CD4-positive, alpha-beta T cell (primary cell): ENCODE measurements at places on chromosomes 13 and 19.

DNA sequence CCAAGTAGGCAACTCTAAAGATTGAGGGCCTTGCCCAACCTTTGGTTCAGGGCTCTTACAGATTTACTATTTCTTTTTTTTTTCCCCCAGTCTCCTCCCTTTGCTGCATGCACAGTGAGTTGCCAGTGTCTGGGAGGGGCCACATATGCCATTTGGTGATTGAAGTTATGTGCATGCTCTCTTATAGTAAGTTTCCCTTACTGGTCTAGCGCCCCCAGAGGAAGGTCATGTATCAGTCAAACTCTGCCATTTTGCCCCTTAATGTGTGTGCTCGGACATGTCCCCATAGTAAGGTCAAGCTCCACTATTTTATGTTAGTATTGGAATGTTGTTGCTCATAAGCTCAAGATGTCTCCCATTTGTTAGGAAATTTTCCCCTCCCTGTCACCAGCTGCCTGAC lies 1138.0 kb upstream of the SLC10A2 start:
- no peak for DNase-seq

DNA sequence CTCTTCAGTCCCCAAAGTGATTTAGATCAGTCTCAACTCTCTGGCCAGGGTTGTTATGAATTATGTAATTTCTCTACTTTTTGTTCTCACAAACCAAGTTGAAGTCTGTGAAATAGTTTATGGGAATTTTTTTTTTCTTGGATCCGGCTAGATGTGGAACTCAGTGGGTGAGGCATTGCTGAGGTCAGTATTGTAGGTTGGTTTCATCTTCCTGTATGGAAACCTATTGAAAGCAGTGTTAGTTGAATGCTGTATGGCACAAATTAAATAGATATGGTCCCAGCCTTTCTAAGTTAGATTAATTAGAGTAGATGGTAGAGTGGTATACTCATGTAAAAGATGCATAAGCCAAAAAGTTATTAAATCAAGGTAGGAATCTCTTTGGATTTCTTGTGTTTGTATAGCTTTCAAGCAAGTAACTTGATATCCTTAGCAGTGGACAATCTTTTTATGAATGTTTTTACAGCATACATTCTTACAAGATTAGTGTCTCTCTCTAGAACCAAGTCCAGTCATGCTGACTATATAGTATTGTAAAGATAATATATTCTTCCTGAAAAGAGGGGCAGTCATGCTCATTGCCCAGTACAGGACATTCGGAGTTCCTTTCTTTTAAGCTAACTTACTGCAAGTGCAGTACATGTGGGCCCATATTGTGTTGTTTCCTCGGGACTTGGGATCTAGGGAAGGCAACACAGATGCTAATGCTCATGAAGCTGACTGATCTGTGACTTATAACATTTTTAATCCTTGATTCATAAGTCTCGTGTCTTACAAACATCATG lies 2541.1 kb downstream of the PCDH9 start:
- no peak for DNase-seq

GRCh38 chr13:30905932-30906383 lies at the start of gene MEDAG:
Gene MEDAG, plus strand, starts transcription at chr13:30906271. Its CDS starts 245 bp downstream, at chr13:30906516.
- DNase-seq, result no peak

DNA sequence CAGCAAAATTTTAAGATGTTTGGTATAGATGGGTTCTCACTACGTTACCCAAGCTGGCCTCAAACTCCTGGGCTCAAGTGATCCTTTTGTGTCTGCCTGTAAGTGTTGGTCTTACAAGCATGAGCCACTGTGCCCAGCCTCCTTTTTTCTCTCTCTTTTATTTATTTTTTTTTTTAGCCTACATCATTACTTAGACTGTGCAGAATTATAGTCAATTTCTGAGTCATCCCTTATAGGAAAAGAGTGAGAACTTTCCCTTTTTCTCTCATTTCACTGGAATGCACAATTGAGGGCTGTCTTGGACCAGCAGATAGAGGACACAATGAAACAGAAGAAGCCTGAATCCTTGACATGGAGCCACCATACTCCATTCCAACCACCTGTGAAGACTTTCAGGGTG lies 13.3 kb downstream of the TSKS start:
- no peak for DNase-seq

DNA sequence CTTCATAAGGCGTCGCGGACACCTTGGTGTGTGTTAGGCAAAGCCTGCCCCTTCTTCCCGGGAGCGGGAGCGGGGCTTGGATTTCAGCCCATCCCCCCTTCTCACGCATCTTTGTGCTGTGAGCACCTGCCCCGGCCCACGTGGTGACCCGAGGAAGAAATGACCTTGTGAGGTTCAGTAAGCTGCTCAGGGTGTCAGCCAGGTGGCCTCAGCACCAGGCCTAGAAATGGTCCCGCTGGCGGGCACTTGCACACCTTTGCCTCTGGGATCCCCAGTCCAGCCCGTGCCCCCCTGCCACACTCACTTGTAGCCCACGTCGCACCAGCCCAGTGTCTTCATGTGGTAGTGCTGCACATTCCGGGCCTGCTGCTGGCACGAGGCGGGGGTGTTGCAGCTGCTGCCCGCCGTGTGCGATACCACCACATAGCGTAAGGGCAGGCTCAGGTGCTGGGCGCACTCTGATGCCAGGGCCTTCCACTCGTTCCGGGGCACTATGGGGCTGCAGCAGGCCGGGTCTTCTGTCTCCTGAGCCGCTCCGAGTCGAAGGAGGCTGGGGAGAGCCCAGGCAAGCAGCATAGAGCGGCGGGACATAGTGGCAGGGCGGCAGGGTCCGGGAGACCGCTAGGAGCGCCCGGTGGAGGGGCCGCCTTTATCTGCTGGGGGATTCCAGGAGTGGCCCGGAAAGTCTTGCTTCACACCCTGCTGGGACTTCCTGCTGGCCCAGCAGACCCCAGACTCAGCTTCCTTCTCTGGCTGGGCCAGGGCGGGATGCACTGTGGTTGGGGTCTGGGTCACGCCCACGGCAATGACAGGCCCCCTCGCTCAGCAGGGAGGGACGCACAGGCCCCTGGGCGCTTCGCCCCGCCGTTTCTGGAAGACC lies at the start of gene PGLYRP1:
PGLYRP1 (minus strand) TSS at position 623 of the 880 bp plus-strand sequence; CDS start at position 591, 32 bp downstream.
- no peak for DNase-seq

DNA sequence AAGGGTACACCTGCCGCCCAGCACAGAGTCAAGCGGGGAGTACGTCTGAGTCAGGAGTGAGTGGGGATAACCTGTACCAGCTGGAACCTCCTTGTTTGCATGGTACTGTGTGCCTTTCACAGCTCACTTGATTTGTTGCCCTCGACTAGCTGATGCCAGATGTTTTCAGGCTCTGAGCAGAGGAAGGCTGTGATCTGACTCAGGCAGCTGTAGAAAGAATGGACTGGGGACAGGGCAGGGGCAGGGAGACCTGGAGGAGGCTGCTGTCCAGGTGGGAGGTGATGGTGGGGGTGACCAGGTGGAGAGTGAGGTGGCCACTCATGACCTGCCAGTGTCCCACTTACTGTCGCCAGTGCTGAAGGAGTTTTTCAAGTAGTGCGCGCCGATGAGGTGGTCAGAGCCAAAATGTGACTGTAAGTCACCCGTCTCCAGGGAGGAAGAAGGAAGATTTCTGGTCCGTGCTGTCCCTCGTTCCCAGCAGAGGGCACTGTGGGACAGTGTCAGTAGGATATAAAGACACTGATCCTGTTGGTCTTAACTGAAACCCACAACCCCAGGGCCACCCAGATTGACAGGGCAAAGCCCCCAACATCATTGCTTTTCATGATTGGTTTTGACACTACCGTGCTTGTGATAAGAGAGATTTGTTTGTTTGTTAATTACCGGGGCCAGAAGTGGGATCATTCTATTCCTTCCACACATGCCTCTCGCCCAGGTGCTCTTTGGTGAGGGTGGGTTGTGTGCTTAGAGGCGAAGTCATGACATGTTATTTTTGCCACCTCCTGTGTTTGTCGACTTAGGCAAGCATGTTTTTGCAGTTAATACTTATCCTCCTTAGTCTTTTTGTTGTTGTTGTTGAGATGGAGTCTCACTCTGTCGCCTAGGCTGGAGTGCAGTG lies 128.4 kb downstream of the DPF1 start:
- DNase-seq, result peak; percentile 40

- peak; percentile 73 for DNase-seq
Measured at GRCh38 chr19:12994701-12995595, at the start of gene NFIX. Gene NFIX, plus strand, starts transcription at chr19:12995475. Its CDS starts 363 bp downstream, at chr19:12995838.

GRCh38 chr13:100208002-100208401 lies 119.1 kb downstream of the PCCA start:
- no peak for DNase-seq

GRCh38 chr13:66501181-66501580 lies 729.0 kb downstream of the PCDH9 start:
- no peak for DNase-seq
